ENCODE measurements at places on chromosomes 5 and 9. TPM values are rescaled to one million over a fixed set of nuclear protein-coding genes. Genes with fewer than 3 reads are reported as not detected.

The PITX1 gene
- total RNA-seq = 50.1 TPM

The NME5 gene
- 6.7 TPM for total RNA-seq

The FAM153A gene
- total RNA-seq = not detected

The FBN2 gene
- total RNA-seq = 138 TPM

The DOCK8 gene
- total RNA-seq = 12.5 TPM

The PDZD2 gene
- 8.1 TPM for total RNA-seq

The PFN3 gene
- not detected for total RNA-seq

The ANGPTL2 gene
- total RNA-seq = 37.7 TPM

The SLC25A2 gene
- total RNA-seq = 0.69 TPM

The OR1Q1 gene
- not detected for total RNA-seq

The LCN6 gene
- not detected for total RNA-seq

The CMBL gene
- total RNA-seq = 17.2 TPM

The GPRIN1 gene
- total RNA-seq = 1.3 TPM

The BAG1 gene
- total RNA-seq = 46.8 TPM

The FSD1L gene
- 27.5 TPM for total RNA-seq

The KCNMB1 gene
- 10.8 TPM for total RNA-seq

The HEMGN gene
- total RNA-seq = 8.3 TPM

The DOLPP1 gene
- 9.0 TPM for total RNA-seq

The IFNE gene
- 1.3 TPM for total RNA-seq

The AGPAT2 gene
- 9.8 TPM for total RNA-seq

The CYSRT1 gene
- total RNA-seq = 0.42 TPM

The PCDHB5 gene
- total RNA-seq = 7.0 TPM

The FUBP3 gene
- 36.5 TPM for total RNA-seq

The FAM151B gene
- 17.7 TPM for total RNA-seq

The TAF11L5 gene
- not detected for total RNA-seq

The FCN2 gene
- not detected for total RNA-seq

The MARCOL gene
- total RNA-seq = not detected

The GRIA1 gene
- 3.0 TPM for total RNA-seq

The GPR150 gene
- not detected for total RNA-seq

The IFNA21 gene
- not detected for total RNA-seq

The OMD gene
- total RNA-seq = 20.5 TPM

The ACOT12 gene
- 0.21 TPM for total RNA-seq

The KIF4B gene
- total RNA-seq = 0.05 TPM

The C5 gene
- 18.1 TPM for total RNA-seq

The TAS2R1 gene
- total RNA-seq = not detected

The RNF183 gene
- 0.26 TPM for total RNA-seq

The NTRK2 gene
- 56.7 TPM for total RNA-seq

All from urinary bladder (tissue), 4 donors.